ENCODE measurements at places on chromosomes 11 and 22. TPM values are rescaled to one million over a fixed set of nuclear protein-coding genes. Genes with fewer than 3 reads are reported as not detected.

- H3K36me3 ChIP-seq, result no peaks in the 10 kb centered on the region
- H3K4me1 ChIP-seq, result peaks cover 4% of the 10 kb centered on the region
- H3K4me3 ChIP-seq, result no peak overlapping the region
- DNase-seq, result peak; percentile 55
- no peak overlapping the region for H3K27ac ChIP-seq
- H3K27me3 ChIP-seq, result peaks cover 47% of the 10 kb centered on the region
Measured at GRCh38 chr22:38941488-38941987, 15.9 kb upstream of the APOBEC3A start.

- DNase-seq, result no peak
- H3K36me3 ChIP-seq, result no peaks in the 10 kb centered on the region
- H3K27ac ChIP-seq, result no peak overlapping the region
- no peak overlapping the region for H3K4me3 ChIP-seq
Measured at GRCh38 chr11:34284811-34285481, 72.9 kb downstream of the ABTB2 start.

DNA sequence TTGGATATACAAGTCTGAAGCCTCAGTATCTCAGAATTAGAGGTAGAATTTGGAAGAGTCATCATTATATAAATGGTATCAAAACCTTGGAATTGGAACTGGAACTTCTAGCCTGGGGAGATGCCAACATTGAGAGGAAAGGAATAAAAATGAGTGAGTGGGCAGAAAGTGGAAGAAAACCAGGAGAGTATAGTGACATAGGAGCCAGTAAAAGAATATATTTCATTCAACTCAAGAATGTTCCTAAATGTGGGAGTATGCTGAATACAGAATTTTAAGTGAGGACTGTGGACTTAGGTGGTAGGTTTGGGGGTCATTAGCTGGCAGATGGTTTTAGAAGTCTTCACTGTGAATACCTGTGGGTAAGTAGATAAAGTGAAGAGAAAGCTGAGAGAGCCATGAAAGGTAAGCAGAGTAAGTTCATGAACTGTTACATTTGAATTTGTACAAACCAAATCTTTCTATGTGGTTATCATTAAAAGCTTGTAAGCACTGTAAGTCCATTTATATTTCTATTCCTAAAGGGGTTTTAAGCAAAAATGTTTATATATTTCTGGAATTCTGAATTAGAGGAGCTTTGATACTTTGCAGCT, 60.2 kb downstream of the PDHX start:
- H3K27ac ChIP-seq, result no peak overlapping the region
- H3K4me1 ChIP-seq, result peaks cover 3% of the 10 kb centered on the region
- no peak overlapping the region for H3K4me3 ChIP-seq
- DNase-seq, result no peak
- peaks cover 9% of the 10 kb centered on the region for H3K36me3 ChIP-seq

- no peak overlapping the region for H3K4me3 ChIP-seq
- no peak for DNase-seq
- H3K27ac ChIP-seq, result no peak overlapping the region
- H3K36me3 ChIP-seq, result no peaks in the 10 kb centered on the region
- no peaks in the 10 kb centered on the region for H3K4me1 ChIP-seq
Measured at GRCh38 chr22:38513063-38513462, 7.0 kb upstream of the DDX17 start.

- H3K4me1 ChIP-seq, result no peaks in the 10 kb centered on the region
- no peaks in the 10 kb centered on the region for H3K36me3 ChIP-seq
- H3K27ac ChIP-seq, result no peak overlapping the region
- H3K4me3 ChIP-seq, result no peak overlapping the region
- DNase-seq, result no peak
- peaks cover 11% of the 10 kb centered on the region for H3K27me3 ChIP-seq
Measured at GRCh38 chr22:25223269-25223850, 3.9 kb downstream of the CRYBB2 start.

- no peaks in the 10 kb centered on the region for H3K36me3 ChIP-seq
- H3K27me3 ChIP-seq, result no peaks in the 10 kb centered on the region
- no peak overlapping the region for H3K4me3 ChIP-seq
- no peak overlapping the region for H3K27ac ChIP-seq
Measured at GRCh38 chr22:47125603-47126002, 363.2 kb downstream of the TBC1D22A start.

DNA sequence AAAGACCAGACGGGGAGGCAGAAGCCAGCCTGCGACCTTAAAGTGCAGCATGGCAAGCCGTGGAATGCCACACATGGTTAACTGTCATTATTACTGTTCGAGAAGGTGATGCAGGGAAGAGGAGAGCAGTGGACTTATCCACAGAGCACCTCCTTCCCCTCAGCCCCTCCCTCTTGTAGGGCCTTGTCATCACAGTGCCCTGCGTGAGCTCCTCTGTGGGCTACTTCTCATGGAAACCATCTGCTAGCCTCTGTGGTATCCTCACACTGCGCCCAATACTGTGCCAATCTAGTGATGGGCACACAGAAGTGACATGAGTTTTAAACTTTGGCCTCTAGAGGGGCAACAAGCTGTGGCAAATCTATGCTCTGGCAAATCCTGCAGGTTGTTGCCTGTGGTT, 18.2 kb upstream of the CCDC134 start:
- no peak for DNase-seq
- H3K36me3 ChIP-seq, result no peaks in the 10 kb centered on the region
- H3K4me1 ChIP-seq, result peaks cover 7% of the 10 kb centered on the region
- no peaks in the 10 kb centered on the region for H3K27me3 ChIP-seq
- no peak overlapping the region for H3K4me3 ChIP-seq

GRCh38 chr22:46857142-46857884, 94.9 kb downstream of the TBC1D22A start:
- no peak for DNase-seq
- H3K36me3 ChIP-seq, result peaks cover 5% of the 10 kb centered on the region
- no peaks in the 10 kb centered on the region for H3K4me1 ChIP-seq
- no peaks in the 10 kb centered on the region for H3K27me3 ChIP-seq
- no peak overlapping the region for H3K4me3 ChIP-seq

DNA sequence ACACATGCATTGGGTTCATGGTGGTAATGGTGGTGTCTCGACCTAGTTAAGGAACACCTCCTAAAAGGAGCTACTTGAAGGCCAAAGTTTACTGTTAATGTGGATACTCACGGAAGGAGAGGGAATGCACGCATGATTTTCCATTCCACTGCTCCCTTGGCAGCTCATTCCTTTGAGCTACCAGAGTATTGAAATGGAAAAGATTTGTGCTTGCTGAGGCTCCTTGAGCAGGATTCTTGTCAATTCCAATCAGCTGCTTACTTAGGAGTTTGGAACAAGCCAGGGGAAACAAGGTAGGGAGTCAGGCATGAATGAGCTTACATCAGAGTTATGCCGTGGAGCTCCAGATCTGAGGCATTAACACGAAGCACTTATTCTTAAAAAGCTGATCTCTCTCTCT, 108.8 kb downstream of the GRIA4 start:
- H3K36me3 ChIP-seq, result no peaks in the 10 kb centered on the region
- DNase-seq, result no peak
- no peak overlapping the region for H3K4me3 ChIP-seq
- H3K4me1 ChIP-seq, result no peaks in the 10 kb centered on the region

DNA sequence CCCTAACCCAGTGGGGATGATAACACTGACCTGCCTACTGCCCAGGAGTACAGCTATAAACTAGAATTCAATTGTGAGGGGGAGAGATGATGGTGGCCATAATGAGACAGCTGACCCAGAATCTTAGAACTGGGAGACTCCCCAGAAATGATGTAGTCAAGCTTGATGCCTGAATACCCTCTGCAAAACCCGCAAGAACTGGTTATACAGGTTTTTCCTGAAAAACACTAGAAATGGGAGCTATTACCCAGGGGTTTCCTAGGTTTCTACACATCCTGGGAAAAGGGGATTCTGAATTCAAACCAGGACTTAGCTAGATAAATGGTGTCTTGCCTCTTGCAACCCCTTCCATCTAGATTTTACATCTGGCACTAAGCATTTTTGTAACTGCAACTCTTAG, 113.8 kb upstream of the NARS2 start:
- no peak overlapping the region for H3K27ac ChIP-seq
- H3K36me3 ChIP-seq, result no peaks in the 10 kb centered on the region
- DNase-seq, result no peak
- H3K27me3 ChIP-seq, result no peaks in the 10 kb centered on the region
- no peak overlapping the region for H3K4me3 ChIP-seq

DNA sequence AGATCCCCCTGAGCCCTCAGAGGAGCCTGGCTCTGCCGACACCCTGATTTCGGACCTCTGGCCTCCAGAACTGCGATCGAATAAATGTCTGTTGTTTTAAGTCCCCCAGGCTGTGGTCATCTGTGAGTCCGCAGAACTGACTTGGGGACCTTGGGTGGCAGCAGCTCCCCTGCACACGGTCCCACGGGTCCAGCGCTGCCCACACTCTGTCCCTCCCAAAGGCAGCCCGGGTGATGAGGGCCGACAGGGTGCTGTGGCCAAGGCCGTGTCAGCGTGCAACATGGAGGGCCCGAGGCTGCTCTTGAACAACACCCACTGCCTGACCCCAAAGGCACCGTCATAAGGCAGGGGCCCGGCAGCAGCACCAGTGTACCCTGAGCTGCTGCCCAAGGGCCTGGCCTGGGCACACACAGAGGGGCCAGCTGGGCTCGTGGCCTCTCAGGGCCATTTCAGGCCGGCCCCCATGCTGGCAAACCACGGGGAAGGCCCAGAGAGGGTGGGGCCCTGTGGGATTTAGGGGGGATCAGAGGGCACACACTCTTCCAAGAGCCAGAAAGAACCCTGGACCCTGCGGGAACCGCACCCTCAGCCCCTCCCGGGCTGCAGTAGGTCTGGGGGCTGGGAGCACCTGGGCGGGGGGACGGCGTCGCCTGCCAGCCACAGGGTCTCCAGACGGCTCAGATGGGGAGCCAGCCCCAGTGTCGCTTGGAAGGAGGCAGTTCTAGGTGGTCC, 77.1 kb upstream of the PRR5 start:
- DNase-seq, result no peak
- H3K27me3 ChIP-seq, result peaks cover 31% of the 10 kb centered on the region
- H3K27ac ChIP-seq, result no peak overlapping the region
- H3K4me3 ChIP-seq, result no peak overlapping the region
- no peaks in the 10 kb centered on the region for H3K36me3 ChIP-seq
- H3K4me1 ChIP-seq, result peaks cover 5% of the 10 kb centered on the region

DNA sequence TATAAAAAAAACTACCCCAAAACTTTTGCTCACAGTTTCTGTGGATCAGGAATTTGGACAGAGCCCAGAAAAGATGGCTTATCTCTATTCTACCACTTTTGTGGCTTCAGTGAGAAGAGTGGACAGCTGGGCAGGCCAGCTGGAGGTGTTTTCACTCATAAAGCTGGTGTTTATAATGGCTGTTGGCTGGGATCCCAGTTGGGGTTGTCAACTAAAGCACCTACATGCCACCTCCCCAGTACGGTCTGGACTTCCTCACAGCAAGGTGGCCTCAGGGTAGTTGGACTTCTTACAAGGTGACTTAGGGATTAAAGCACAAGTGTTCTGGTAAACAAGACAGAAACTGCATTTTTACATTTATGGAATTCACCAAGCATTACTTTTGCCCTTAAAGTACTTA, 171.0 kb downstream of the NELL1 start:
- no peaks in the 10 kb centered on the region for H3K4me1 ChIP-seq
- H3K4me3 ChIP-seq, result no peak overlapping the region
- no peaks in the 10 kb centered on the region for H3K36me3 ChIP-seq
- H3K27ac ChIP-seq, result no peak overlapping the region

- no peak overlapping the region for H3K27ac ChIP-seq
- H3K36me3 ChIP-seq, result no peaks in the 10 kb centered on the region
- peaks cover 18% of the 10 kb centered on the region for H3K4me1 ChIP-seq
- no peak for DNase-seq
- no peaks in the 10 kb centered on the region for H3K27me3 ChIP-seq
Measured at GRCh38 chr22:29206372-29207242, 911 bp downstream of the EMID1 start.

- peaks cover 46% of the 10 kb centered on the region for H3K4me1 ChIP-seq
- H3K36me3 ChIP-seq, result peaks cover 17% of the 10 kb centered on the region
- DNase-seq, result no peak
- no peak overlapping the region for H3K4me3 ChIP-seq
- peak overlapping the region; percentile 26 for H3K27ac ChIP-seq
Measured at GRCh38 chr11:62857541-62857982, 18.2 kb upstream of the WDR74 start.

DNA sequence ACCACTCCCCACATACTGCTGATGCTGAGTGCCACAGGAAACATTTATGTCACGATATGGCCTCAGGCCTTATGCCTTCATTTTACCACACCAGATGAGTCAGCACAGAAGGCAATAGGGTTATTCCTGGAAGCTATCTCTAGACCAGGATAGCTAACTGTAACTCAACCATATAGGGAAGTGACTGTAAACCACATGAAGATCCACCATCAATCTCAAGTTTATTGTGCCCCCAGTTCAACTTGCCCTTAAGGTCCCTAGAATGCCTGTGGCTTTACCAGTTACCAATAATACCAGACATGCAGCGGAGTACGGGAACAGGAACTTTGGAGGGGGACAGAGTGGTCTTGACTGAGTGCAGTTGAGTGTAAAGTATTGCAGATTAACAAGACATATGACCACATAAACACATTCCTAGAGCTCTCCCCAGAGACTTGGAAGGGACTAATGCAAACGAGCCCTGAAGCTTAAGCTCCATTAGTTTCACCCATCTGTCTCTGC, 180.9 kb downstream of the KIF18A start:
- H3K4me3 ChIP-seq, result no peak overlapping the region
- H3K27me3 ChIP-seq, result no peaks in the 10 kb centered on the region
- no peak overlapping the region for H3K27ac ChIP-seq
- DNase-seq, result no peak
- no peaks in the 10 kb centered on the region for H3K36me3 ChIP-seq

- H3K36me3 ChIP-seq, result no peaks in the 10 kb centered on the region
- DNase-seq, result no peak
- H3K4me3 ChIP-seq, result no peak overlapping the region
- no peaks in the 10 kb centered on the region for H3K27me3 ChIP-seq
Measured at GRCh38 chr22:45678961-45679912, 7.6 kb downstream of the ATXN10 start.

DNA sequence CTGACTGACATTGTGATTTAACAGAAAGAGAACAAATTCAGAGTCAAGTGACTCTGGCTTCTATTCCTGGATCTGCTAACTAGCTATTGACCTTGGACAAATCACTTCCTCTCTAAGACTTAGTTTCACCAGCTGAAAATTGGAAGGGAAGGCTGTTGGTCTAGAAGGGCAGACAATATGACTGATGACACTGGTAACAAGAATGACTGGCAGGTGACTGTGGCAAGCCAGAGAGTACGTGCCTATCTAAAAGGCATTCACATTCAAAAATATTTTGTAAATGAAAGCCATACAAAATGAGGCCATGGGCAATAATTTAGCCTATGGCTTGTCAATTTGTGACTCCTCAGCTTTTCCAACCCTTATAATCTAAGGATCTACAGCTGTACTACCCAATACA, 23.5 kb downstream of the SERGEF start:
- H3K36me3 ChIP-seq, result peaks cover 22% of the 10 kb centered on the region
- no peak overlapping the region for H3K27ac ChIP-seq
- H3K4me3 ChIP-seq, result no peak overlapping the region

TBX10 gene
- not detected for total RNA-seq

GDPD4 gene
- not detected for total RNA-seq

OR2AT4 gene
- total RNA-seq, result not detected

PARVA gene
- total RNA-seq, result 26.2 TPM

BCO2 gene
- total RNA-seq, result 1.2 TPM

AGBL2 gene
- 0.29 TPM for total RNA-seq

GRK3 gene
- 3.6 TPM for total RNA-seq

OR8A1 gene
- total RNA-seq, result not detected

MUS81 gene
- total RNA-seq, result 39.0 TPM

All from suprapubic skin (tissue), 4 donors.